Right hindlimb (tissue), 1 donor: ENCODE measurements at places on chromosomes 4 and X.

DNA sequence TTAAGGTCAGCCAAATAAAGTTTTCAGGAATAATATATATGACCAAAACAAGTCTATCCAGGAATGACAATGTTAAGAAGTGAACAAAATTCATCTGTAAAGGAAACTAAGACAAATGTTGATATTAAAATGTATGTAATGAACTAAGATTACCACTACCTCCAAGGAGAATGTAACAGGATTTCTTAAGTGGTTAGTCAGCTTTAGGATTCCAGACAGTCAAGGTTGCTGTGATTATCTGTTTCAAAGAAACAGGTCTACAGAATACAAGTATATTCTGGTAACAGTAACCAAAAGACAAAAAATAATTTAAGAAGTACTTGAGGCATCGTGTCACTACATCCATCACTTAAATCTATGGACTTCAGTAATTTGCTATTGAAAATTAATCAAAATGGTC lies 172.8 kb downstream of the SCFD2 start:
- no peak for DNase-seq

GRCh38 chrX:44903830-44904530 lies 31.0 kb downstream of the KDM6A start:
- DNase-seq, result no peak

DNA sequence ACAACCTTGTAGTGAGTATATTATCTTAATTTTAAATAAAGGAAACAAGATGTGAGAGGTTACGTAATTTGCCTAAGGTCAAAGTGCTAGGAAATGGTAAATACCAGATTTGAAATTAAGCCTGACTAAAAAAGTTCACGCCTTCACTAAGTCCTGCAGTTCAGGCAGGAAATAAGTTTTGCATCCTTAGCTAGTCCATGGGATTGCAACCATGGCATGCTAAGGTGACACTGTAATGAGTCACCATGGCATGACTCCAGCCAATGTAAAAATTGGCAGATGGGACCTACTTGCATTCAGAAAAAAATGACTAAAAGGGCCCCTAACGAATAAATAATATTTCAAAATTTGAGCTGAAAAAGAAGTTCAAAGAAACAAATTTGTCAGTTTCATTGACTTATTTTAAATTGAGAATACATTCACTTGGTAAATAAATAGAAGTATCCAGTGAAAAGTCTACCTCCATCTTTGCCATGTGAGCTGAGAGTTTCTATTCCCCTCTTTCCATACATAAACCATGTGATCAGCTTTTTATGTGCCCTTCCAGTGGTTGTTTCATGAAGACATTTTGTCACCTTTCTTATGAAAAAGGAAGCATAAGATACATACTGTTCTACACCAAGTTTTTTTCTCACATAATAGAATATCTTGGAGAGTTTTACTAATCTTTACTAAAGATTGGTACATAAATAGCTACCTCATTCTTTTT lies 72.4 kb downstream of the ANKRD50 start:
- no peak for DNase-seq

- DNase-seq, result no peak
Measured at GRCh38 chr4:138010639-138011038, 231.5 kb downstream of the SLC7A11 start.

DNA sequence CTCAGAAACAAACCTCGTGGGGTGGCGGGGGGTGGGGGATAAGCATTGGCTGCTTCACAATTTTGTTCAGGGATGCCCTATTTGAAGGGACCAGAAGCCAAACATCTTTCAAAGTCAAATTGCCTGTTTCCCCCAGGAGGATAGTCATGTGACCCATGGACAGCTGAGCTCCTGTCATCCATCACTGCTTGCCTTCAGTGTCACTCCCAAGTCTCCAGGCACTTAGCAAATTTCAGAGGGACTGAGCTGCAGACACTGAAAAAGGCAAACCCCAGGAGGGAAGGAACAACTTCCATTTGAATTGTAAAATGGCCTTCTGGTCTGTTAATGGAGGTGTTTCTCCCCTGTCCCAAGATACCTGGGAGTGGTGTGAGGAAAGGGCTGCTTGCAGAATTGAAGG lies 73.4 kb downstream of the FRMPD3 start:
- no peak for DNase-seq

- no peak for DNase-seq
Measured at GRCh38 chrX:133306316-133306715, 88.2 kb upstream of the TFDP3 start.

GRCh38 chr4:98688411-98689290 lies 30.2 kb upstream of the TSPAN5 start:
- DNase-seq, result no peak
